ENCODE measurements at places on chromosomes 2 and 18.

DNA sequence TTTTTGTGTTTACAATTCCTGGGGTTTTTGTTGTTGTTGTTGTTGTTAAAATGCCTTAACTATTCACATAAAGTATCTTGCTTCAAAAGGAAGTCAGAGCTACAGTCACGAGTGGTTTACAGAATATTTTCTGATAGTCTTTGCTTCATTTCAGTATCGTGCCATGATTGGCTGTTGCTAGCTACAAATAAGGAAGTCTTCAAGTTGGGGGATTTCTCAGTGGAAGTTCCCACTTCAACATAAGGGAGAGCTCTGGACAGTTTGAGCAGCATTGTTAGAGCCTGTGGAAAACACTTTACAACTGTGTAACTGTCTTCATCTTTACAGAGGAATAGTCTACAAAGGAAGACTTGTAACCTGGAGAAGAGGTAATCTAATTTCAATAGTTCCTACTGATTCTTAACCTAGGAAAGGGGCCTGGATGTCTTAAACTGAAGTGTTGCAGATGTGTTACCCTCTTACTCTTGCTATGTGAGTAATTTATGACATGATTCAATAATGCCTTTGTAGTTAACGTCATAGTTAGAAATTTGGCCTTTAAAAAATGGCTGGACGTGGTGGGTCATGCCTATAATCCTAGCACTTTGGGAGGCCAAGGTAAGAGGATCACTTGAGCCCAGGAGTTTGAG lies 23.4 kb upstream of the TANK start:
- DNase-seq: no peak

GRCh38 chr2:224930990-224931389 lies 111.3 kb downstream of the DOCK10 start:
- no peak for DNase-seq

GRCh38 chr18:449374-449773 lies 51.1 kb downstream of the COLEC12 start:
- no peak for DNase-seq

- no peak for DNase-seq
These were observed 8.6 kb downstream of the SPATS2L start for GRCh38 chr2:200314976-200315567.

GRCh38 chr2:215718436-215718835 lies 282.6 kb upstream of the FN1 start:
- no peak for DNase-seq

GRCh38 chr2:3664925-3665324 lies 6.9 kb downstream of the ALLC start:
- DNase-seq: no peak

DNA sequence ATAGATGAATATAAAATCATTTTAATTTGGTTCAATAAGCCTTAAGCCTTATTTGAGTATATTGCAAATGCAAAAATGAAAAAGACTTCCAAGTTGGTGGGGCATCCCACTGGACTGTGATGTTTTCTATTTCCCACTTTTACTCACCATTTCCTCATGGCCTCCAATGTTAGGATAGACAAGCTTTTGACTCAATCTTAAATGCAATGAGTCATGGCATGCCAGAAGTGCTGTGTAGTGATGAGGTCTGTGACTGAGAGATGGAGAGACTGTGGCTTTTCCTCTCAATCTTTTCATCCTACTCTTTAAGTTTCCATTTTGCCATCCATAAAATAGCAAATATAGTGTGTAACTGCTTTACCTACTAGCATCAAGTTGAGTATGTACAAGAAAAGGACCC lies 1401.2 kb upstream of the CELF4 start:
- DNase-seq: no peak

- DNase-seq: no peak
These were observed 357.0 kb downstream of the ERBB4 start for GRCh38 chr2:212181646-212182045.

DNA sequence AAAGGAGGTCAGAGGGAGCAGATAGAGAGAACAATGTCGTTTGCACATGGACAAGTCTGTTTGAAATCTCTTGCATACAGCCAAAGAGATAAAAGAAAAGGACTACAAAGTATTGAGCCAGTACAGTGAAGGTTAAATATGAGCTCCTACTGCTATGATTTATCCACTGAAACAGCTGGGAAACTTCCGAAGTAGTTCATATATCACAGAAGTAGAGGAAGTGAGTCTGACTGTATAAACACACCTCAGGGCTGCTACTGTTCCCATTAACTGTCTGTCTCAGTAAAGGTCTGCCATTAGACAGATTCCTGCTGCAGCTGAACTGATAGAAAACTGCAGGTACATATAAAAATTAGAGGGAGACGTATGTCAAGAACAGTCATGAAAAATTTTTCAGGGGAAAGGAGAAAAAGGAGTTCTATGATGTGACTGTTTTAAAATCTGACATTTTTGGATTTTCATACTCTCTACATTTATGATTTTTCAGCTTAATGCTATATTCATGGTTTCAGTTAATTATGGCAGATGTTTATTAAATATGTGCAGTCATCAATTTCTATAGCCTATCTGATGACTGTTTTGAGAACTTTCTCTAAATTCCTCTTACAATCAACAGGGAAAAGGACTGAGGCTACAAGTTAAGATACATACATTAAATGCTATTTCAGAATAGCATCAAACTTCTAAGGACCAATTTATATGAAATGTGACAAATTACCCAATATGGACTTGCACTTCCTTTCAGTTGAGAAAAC lies 364.7 kb downstream of the ERBB4 start:
- no peak for DNase-seq

DNA sequence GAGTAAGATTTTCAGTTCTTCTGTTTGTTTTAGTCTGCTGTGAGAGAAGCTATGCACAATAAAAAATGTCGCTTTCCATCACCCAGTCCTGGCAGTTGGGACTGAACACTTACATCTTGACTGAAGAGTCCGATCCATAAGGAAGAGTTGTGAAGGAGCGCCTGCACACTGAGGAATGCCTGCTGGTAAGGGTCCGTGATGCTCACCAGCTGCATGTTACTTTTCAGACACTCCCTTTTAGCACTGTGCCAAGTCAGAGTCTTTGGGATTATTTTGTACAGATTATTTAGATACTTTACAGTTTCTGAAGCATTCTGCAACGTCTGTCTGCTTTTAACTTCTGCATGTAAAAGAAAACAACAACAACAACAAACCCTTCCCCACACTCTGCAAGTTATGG lies 42.6 kb upstream of the CD302 start:
- no peak for DNase-seq

GRCh38 chr18:6759579-6759978 lies 30.1 kb downstream of the ARHGAP28 start:
- DNase-seq: no peak

DNA sequence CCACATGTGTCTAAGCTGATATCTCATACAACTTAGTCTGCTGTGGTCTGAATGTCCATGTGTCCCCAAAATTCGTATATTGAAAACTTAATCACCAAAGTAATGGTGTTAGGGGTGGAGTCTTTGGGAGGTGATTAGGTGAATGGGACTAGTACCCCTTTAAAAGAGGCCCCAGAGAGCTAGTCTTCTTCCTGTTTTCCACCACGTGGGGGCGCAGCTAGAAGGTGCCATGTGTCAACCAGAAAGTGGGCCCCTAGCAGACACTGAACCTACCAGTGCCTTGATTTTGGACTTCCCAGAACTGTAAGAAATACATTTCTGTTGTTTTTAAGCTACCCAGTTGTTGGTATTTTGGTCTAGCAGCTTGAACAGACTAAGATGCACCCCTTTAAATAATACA lies 86.6 kb downstream of the ASB1 start:
- no peak for DNase-seq

DNA sequence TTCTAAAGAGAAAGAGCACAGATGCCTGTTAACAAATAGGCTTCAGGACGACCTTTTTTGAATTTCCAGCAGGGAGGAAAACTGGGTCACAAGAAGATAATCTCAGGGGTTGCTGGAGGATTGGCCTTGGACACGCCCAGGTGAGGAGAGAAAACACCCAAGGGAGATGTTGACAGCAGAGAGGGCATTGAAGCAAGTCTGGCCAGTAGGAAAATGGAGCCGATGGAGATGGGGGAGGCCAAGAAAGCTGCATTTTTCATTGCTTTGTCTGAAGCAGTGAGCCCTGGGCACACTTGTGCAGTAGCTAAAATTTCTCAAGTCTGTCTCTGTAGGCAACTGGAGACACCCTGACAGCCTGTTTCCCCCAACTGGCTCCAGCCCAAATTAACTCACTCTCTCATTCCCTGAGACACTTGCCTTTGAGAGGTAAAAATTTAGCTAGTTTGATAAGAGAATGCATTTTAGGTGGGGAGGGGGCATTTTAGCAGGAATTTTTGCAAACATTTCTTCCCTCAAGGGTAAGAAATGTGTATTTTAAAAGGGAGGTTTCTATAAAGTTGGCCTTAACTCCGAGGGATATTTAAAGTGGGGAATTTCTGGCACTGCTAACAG lies 165.5 kb downstream of the TGIF1 start:
- no peak for DNase-seq

DNA sequence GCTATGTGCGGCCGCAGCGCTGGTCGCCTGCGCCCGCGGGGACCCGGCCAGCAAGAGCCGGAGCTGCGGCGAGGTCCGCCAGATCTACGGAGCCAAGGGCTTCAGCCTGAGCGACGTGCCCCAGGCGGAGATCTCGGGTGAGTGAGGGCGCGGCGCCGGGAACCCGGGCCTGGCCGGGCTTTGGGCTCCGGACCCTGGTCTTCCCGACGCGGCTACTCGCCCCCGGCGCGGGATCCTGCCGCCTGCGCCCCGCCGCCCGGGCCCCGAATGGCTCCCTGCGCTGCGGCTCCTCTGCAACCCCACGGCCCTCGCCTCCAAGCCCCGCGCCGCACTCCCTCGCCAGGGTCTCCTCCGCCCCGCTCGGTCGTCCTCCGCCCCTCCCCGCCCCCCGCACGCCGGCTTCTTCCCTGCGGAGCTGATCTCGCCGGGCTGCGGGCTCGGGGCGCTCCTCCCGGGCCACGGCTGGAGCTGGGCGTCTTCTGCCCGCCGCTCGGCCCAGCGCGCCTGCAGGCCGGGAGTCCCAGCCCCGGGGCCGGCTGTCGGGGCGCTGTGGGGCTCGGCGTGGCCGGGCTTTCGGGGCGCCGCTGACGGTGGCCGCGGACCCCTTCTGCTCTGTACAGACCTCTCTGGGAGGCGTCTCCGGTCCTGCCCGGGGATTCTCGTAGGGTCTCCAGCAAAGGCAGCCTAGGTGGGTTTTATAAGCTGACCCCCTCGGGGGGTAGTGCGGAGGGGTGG lies 652 bp downstream of the GPC1 start:
- DNase-seq: no peak
